ENCODE measurements at places on chromosomes 7 and 10.
A peak's percentile ranks its signal among the peaks of the same experiment; 100 is the strongest.

- no peak for DNase-seq
Observed at GRCh38 chr10:4283846-4284610, 499.0 kb upstream of the KLF6 start.

GRCh38 chr10:71259815-71260501, 47.6 kb downstream of the UNC5B start:
- DNase-seq = no peak

- peak; percentile 54 for DNase-seq
Observed at GRCh38 chr10:110311357-110311949, 6.7 kb upstream of the SMNDC1 start.

GRCh38 chr7:80128918-80129317, 5.7 kb upstream of the GNAI1 start:
- no peak for DNase-seq

DNA sequence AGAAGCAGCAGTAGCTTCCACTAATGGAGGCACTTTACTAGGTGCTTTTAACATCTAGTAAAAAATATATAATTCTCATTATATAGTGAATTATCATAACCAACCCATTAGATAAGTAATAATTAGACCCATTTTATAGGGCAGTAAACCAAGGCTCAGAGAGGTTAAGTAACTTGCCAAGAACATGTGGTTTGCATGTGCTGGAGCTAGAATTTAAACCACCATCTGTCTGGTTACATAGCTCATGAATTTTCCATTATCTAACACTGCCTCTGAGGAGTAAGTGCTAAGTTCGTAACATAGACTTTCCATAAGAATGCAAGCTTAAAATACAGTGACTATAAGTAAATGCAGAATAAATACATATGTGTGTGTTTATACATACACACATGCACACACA, 41.9 kb downstream of the CREB3L2 start:
- DNase-seq = no peak

GRCh38 chr10:110241407-110241806, 34.0 kb downstream of the MXI1 start:
- DNase-seq = no peak

GRCh38 chr10:122421054-122421625, 33.3 kb upstream of the ARMS2 start:
- no peak for DNase-seq

- no peak for DNase-seq
Observed at GRCh38 chr10:106942035-106942662, 222.4 kb downstream of the SORCS1 start.

DNA sequence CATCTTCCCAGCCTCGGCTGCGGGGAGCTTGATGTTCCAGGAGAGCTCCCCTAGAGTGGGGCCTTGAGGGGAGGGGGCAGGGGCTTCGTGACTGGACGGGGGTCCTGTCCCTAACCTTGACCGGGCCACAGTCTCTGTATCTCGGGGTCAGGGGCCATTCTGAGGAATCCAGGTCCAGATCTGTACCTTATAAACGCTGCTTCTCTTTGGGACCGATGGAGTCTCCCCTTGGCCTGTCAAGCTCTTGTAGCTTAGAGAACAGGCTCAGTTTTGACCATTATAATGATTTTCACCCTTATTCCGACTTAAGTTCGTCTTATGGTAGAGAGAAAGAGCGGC, 831 bp downstream of the ZKSCAN5 start:
- no peak for DNase-seq

DNA sequence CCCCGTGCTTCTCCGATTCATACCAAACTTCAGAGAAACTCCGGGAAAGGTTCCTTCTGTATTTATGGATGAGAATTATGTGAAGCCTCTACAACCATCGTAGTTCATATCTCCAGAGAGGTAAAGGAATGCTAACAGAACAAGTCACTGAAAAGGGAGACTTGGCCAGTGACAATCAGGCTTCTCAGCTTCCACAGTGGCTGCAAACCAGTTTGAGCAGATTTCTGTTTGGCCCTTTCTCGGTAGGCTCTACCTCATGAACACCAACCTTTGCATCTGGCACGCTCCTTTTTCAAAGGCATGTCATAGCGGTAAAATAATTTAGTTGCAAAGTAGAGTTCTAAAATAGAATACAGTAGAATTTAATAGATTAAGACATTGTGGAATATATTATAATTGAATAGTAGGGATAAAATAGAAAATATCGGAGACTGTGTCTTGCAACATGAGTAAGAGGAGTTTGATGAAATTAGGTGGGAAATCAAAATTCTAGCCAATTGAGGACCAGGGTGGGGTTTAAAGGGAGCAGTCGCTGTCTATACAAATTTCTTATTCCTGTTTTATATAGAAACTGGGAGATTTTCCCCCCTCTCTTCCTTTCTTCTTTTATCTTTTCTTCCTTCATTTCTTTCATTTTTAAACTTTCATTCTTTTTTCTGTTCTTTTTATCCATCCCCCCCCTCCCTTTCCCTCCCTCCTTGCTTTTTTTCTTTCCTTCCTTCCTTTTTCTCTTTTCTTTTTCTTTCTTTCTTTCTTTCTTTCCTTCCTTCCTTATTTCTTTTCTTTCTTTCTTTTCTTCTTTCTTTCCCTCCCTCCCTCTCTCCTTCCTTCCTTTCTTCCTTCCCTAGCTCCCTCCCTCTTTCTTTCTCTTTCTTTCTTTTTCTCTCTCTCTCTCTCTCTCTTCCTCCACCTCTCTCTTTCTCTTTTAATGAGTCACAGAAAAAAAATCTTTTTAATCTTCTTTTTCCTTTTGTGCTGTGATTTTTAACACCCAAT, 161.5 kb upstream of the KLF6 start:
- no peak for DNase-seq

All from NCI-H1436 (cell line).